ENCODE measurements at places on chromosomes 3 and 15.

- no peak for DNase-seq
Observed at GRCh38 chr15:101310161-101310480, 15.1 kb upstream of the SNRPA1 start.

GRCh38 chr3:78434801-78435200 is 1333.0 kb downstream of the ROBO1 start:
- DNase-seq = no peak

- DNase-seq = peak; percentile 30
Observed at GRCh38 chr3:49554633-49555265, 472 bp downstream of the BSN start.

DNA sequence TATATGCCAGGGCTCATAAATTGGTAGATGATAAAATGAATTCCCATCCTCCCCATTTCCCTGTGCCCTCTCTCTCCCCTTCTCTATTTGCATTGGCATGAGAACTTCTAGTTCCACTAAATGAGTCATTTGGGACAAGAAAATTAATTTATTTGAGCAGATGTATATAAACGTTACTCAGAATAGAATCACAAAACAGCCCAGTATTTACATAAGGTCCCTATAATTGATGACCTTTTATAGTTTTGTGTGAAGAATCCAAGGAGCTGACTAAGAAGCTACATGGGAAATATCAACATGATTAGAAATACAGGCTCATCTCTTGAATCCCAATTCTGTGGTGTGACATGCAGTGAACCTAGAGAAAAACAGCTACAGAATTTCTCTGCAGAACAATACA is 617.7 kb upstream of the NR2F2 start:
- no peak for DNase-seq

- no peak for DNase-seq
Observed at GRCh38 chr15:99956022-99956775, 223.0 kb upstream of the LYSMD4 start.

DNA sequence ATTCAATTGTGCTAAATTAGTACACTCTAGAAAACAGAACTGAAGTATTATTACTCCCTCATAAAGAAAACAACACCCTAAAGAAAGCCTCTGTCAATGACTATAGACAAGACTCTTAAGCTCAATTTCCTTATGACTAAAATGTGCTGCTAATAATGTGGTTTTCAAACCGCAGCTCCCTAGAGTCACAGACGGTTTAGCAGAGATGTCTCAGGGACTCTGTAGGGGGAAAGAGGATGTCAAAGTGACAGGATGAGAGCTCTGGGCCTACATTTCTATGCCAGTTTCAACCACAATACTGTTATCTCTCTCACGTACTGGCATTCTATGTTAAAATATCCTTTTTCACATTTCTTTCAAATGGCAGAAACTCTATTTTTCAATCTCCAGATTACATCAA is 37.6 kb upstream of the WDR49 start:
- no peak for DNase-seq

- DNase-seq = no peak
Observed at GRCh38 chr15:66228807-66229735, 24.5 kb downstream of the MEGF11 start.

DNA sequence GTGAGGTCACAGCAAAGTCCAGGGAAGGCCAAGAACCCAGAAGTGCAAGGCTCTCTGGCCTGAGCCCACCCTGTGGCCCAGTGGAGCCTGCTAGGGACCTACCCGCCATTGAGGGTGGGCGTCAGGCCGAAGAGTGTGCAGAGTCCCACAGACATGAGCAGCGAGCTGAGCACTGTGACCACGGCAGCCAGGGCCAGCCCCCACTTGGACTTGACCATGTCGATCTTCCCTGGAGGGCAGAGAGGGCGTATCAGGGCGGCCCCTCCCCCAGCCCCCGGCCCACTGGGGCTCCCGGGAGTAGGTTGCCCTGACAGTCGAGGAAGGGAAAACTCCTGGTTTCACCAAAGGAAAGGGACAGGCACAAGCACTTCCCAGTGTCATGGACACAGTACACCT is 44.6 kb downstream of the PTPN23 start:
- DNase-seq = no peak

DNA sequence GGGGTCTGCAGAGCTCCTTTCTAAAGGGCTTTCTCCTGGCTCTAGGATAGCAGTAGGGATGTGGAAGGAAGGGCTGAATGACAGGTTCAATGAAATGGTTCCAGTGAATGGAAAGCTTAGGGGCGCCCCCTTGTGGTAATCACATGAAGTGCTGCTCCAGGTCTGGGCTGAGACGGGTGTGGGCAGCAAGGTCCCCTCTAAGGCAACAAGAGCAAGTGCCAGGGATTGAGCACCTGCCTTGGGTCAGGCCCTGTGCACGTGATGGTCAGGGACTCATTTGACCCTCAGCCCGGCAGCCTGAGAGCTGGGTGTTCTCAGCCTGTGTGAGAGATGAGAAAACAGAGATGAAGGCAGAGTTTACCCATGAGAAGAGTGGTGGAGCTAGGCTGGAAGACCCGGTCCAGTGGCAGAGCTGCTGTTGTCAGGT is 12.1 kb upstream of the CX3CR1 start:
- DNase-seq = peak; percentile 69

- DNase-seq = peak; percentile 37
Observed at GRCh38 chr15:100111125-100112060, 230.4 kb downstream of the ADAMTS17 start.

DNA sequence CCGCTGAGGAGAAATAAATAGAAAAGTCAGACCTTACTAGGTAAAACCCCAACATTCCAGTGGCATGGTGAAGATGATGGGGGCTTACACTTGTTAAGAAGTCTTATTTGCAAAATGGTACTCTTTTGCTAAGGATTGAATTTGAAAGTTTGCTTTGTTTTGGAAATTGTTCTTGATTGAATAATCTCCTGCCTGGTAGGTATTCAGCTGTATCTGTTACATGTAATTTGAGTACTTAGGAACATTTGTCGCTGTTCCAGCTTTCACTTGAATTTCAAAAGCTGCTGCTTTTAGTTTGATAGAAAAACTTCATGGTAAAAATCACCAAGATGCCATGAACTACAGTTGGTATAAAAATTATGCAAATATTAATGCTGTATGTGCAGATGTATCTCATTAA is 44.6 kb downstream of the TFG start:
- no peak for DNase-seq

GRCh38 chr3:8301977-8302735 is 199.5 kb upstream of the LMCD1 start:
- DNase-seq = no peak

DNA sequence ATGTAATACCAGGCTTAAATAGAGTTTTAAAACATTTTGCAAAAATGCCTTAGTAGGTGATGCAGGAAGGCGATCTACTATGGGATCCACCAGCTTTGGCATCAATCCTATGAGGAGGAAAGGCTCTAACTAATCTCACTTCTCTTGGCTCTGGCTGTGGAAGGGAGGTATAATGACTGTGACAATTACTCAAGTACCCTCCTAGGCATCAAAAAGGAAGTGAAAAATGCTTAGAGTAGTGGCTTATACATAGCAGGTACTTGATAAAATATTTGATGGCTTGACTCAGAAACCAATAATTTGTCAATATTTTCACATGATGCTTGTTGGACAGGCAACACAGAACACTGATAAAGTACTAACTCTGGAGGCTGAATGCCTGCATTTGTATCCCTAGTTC is 34.1 kb upstream of the SERPINI2 start:
- no peak for DNase-seq
